ENCODE measurements at places on chromosomes 4 and X. TPM values are rescaled to one million over a fixed set of nuclear protein-coding genes. Genes with fewer than 3 reads are reported as not detected.

GRCh38 chr4:59805176-59805575, 1395.0 kb upstream of the ADGRL3 start:
- no peak for DNase-seq

DNA sequence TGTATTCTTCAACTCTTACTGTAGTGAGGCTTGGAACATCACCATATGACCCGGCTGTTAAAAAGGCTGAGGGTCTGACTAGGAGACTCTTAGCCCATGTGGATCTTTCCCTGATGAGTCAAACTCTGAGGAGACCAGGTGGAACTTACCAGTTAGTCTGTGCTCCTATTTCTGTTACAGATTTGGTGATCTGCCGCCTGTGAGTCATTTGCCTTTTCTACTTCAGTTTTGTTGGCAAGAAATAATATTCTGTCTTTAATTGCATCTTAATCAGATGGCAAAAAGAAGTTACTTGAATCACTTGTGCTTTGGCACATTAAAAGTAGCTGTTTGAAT, 48.4 kb downstream of the MTM1 start:
- peak; percentile 20 for DNase-seq

The SLC10A4 gene
- total RNA-seq: 0.49 TPM

The PCYT1B gene
- total RNA-seq: 0.84 TPM

DNA sequence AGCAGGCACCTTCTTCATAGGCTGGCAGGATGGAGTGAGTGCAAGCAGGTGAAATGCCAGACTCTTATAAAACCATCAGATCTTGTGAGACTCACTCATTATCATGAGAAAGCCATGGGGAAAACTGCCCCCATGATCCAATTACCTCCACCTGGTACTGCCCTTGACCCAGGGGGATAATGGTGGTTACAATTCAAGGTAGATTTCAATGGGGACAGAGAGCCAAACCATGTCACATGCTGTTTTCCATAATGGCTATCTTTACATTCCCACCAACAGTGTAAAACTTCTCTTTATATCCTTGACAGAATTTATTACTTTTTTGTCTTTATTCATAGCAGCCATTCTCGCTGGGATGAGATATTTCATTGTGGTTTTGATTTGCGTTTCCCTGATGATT, 663.0 kb upstream of the AGA start:
- DNase-seq: no peak
